ENCODE measurements at places on chromosomes 6 and 20. TPM values are rescaled to one million over a fixed set of nuclear protein-coding genes. Genes with fewer than 3 reads are reported as not detected.

BANF2 gene
- polyA plus RNA-seq = 21.1 TPM

PRICKLE4 gene
- polyA plus RNA-seq = not detected

KCNB1 gene
- 12.3 TPM for polyA plus RNA-seq

RIPOR2 gene
- polyA plus RNA-seq = 62.1 TPM
